ENCODE measurements at places on chromosomes 11 and 22.
A peak's percentile ranks its signal among the peaks of the same experiment; 100 is the strongest.

- no peak for DNase-seq
These were observed 2.3 kb upstream of the CRY2 start for GRCh38 chr11:45844822-45845578.

DNA sequence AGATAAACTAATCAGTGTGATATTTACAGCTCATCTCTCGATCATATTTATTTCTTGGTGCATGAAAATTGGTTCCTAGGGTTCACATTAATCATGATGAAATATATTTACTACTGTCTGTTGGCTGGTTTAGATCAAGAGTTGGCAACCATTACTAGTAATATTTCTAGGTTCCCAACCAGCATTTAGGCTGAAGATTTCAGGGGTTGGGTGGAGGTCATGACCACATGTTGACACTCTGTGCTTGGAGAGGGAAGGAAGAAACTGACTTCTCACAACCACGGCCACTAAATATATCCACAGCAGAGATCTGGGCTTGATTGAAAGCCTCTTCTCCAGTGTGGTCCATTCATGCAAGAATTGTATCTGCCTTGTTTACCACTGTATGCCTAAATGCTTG is 87.9 kb downstream of the ALX4 start:
- no peak for DNase-seq

DNA sequence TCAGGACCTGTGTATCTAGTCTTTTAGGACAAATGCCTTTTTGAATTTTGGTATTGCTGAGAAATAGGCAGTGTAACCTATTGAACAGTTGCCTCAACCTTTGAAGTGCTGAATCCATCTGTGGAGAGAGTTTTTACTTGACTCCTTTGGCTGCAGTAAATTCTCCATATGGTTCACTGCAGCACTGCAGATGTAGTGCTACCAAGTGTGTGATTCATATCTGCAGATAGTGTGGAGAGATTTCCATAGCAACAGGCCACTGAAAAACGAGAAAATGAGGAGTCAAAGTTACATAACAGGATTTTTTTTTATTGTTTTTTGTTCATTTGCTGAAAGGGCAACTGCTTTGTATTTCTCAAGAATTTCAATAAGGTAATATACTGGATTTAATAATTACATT is 356.1 kb downstream of the RAB38 start:
- DNase-seq = no peak

DNA sequence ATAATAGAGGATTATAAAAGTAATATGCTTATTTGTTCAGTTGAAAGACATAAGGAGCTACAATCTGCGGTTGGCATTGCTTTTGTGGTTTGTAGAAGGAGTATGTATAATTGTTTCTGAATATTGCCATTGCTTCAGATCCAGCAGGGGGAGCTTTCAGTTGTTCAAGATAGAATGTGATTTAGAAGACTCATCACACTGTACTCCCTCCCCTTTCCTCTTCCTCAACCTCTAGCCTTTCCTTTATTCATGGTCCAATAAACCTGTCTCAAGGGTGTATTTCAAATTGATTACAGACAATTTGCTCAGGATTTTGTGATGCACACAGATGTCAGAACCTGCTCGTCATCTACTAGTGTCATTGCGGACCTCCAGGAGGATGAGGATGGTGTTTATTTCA is 9.8 kb downstream of the PRMT3 start:
- peak; percentile 58 for DNase-seq

- DNase-seq = no peak
These were observed 3.6 kb downstream of the OTOG start for GRCh38 chr11:17550450-17551346.

- no peak for DNase-seq
These were observed 65.1 kb upstream of the RASD2 start for GRCh38 chr22:35475545-35475944.
